ENCODE measurements at places on chromosomes 2 and 18.

DNA sequence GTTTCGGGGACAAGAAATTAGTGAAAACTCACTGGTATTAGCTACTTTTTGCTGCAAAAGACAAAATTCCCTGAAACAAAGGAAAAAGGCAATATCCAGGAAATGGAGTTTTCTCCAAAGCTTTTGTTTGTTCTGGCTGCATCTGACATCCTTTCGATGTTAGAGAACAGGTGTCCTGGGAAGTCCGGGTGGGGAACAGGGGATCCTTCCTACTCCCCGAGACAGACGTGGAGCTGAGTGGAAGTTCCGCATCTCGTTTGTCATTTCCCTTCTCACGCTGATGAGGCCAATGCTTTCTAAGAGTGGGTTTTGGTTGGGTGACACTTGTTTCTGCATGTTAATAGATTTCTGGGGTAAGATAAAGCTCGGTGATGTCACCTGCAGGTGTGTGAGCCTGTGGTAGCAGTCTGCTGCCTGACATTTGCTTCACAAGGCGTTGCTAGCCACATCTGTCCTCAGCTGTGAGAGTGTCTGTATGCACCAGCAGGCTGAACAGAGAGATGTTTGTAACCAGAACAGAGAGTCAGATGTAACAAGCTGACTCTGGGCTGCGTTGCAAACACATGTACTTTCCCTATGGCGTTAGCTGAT lies 125.9 kb downstream of the ACOXL start:
- DNase-seq: peak; percentile 83

DNA sequence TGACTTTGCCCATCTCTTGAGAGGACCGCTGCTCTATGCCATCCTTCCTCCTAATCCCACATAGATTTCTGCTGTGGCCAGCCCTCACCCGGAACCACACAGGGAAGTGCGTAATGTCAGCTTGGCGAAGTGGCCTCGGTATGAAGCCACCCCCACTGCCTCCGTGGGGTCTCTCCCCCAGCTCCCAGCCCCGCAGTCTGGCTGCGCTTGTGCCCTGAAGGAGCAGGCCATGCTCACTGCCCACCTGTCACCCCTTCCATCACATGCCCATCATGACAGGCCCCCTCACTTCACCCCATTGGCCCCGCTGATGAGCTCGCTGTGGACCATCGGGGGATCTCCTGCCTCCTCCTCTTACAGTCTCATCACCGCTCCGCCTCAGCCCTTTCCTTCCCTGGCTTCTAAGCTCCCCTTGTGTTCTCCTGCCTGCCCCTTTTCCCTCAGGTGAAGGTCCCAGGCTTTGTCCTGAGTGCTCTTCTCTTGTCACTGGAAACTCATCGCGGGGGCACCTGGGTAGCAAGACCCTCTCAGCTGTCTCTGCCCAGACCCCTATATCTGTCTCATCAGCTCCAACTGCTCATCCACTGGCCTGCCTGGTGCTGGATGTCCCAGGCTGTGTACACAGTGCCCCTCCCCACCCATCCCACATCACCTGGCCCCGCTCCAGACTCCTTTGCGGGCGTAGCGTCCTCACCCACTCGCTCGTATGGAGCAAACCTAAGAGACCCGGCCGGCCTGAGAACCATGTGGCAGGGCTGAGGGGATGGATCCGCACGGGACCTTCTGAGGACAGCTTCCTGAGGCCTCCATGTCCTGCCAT lies 81.7 kb downstream of the GLI2 start:
- no peak for DNase-seq

GRCh38 chr2:50647381-50647780 lies 384.6 kb downstream of the NRXN1 start:
- DNase-seq: no peak

DNA sequence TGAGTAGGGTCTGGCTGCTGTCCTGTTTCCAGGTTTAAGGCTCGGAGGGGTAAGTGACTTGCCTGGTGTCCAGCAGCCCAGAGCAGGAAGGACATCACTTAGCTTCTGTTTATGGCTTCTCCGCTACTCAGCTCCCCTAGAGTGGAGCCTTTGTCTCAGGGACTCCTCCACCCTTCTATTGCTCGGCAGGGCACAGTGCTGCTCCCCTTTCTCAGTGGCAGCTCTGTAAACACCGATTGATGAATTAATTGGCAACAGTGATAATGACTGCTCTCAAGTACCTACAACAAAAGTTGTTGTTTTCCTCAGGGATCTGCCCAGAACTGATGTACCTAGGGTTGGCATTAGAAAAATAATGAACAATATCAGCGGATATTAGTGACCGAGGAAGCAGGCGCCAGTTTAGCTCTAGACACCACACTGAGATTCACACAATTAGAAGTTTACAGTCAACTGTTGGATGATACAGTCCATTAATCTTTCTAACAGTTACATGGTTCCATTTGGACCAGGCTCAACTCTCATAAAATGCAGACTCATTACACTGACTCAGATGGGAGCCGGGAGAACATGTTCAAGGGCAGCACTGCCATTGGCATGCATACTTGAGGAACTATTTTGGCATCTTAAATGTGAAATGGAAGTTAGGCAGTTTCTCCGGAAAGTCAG lies 265.7 kb downstream of the MTX2 start:
- DNase-seq: no peak

GRCh38 chr18:70453058-70453775 lies 164.4 kb downstream of the SOCS6 start:
- no peak for DNase-seq

GRCh38 chr2:105496271-105496670 lies 97.4 kb upstream of the FHL2 start:
- no peak for DNase-seq

GRCh38 chr18:62802523-62802922 lies 87.2 kb downstream of the PHLPP1 start:
- DNase-seq: no peak

DNA sequence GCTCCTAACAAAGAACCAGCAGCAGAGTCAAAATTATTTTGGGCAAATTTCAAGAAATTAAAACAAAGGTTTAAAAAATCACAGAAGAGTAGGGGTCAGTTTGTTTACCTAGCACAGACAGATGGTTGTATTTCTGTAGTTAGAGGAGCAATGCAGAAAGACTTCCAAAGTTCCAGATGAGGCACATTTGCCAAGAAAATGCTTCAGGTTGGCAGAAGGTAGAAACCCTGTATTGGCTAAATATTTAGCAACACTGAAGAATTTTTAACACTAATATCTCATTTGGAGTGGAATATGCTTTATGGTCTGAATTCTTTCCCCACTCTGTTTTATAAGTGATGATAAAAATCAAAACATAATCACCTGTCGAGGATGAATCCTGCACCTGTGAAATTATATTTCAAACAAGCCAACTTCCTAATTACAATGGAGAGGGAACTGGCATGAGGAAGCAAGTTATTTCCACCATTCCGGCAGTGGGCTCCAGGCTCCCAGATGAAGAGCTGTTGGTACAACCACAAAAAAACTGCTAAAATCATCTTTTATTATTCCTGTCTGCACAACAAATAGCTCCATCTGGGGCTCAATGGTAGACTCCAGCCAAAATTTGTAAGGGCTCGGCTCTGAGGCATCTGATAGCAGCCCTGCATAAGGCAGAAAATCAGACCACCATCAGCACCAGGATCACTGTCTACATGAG lies 286.5 kb upstream of the REV1 start:
- DNase-seq: no peak

DNA sequence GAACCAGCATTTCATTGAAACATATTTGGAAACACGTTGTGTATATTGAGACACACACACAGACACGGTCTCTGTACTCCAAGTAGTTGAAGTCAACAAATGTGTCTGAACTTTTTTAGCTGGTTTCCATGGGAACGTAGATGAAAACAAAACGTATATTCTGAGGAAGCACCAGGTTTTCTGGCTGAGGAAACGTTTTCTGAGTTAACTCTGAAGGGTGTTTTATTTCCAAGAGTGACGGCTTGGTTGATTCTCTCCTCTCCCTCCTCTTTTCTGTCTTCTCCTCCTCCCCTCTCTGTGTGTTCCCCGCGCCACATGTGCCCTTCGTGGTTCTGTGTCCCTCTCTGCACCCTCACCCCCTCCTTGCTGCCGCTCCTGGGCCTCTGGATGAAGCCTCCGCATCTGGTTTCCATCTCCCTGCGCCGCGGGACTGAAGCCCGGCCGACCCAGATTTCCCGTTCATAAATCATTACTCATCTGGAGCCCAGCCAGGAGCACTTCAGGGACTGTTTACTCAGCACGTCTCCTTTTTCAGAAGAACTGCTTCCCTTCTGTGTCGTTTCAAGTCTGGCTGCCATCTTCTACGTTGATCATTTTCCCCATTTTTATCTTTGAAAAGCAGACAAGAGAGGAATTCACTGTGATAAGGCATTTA lies 122.7 kb downstream of the COL6A3 start:
- DNase-seq: peak; percentile 30

DNA sequence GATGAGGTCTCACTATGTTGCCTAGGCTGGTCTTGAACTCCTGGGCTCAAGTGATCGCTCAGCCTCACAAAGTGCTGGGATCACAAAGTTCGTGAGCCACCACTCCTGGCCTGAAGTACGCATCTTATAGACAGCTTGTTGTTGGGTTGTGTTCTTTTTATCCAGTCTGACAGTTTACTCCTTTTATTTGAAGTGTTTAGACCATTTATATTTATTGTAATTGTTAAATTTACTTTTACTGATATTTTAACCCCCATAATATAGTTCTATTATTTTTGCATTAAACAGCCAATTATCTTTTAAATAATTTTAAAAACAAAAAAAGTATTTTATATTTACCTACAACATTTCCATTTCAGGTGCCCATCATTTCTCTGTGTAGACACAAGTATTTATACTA lies 303.0 kb upstream of the HDAC4 start:
- DNase-seq: no peak

DNA sequence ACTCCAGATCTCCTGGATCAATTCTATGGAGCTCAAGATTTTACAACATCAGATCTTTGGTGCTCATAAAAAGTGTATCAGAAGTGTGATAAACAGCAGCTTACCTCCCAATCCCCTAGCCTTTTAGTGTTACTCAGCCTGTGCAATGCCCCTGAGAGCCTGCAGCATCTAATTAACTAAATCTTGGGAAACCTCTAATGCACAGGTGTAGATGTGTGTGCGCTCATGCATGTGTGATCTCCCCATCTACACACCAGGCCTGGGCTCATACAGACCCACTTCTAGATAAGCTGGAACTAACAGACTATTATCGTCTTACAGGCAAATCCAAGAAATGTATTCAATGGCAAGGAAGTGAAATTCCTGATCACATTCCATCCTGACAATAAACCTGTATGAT lies 7.5 kb downstream of the SUCLG1 start:
- DNase-seq: no peak

DNA sequence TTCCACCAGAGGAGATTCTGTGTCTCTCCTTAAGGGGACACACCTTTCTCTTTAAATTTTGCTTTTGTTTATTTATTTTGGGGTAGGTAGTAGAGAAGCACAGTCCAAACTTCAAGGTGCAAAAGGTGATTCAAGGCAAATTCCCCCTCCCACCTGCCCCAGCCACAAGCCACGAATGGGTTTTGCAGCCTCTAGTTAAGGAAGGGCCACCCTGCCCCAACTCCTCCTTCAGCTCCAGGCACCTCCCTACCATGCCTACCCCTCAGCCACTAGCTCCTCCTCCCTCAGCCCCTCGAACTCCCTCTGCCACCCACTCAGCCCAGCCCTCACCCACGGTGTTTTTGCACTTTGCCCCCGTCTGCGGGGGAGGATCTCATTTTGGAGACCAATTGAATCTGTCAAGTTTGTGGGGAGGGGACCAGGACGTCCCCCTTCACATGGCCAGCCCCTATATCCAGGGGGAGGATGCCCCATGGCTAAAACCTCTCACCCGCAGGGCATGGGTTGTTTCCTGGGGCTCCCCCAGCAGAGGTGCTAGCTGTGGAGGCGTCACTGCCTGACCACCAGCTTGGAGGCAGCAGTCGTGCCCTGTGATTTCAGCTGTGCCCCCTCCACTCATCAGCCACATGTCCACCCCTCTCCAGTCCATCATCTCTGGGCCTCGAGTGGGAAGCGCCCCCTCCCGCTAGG lies 4.5 kb downstream of the HAAO start:
- DNase-seq: no peak

DNA sequence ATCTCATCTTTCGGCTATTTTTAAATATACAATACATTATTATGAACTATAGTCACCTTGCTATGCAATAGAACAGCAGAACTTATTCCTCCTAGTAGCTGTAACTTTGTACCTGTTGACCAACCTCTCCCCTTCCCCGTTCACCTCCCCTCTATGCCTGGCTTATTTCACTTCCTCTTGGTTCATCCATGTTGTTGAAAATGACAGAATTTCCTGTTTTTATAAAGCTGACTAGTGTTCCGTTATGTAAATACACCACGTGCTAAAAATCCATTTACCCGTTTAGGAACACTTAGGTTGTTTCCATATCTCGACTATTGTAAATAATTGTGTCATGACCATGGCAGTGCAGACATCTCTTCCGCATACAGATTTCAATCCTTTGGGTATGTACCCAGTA lies 10.3 kb downstream of the ALPI start:
- no peak for DNase-seq

- no peak for DNase-seq
Measured at GRCh38 chr2:236317938-236318396, 53.8 kb upstream of the ASB18 start.

Data from CD4-positive, alpha-beta T cell treated with Interleukin-15 for 1 hour (primary cell).